ENCODE measurements at places on chromosomes 1 and 21. TPM values are rescaled to one million over a fixed set of nuclear protein-coding genes. Genes with fewer than 3 reads are reported as not detected.

Gene ARHGAP30
- 0.06 TPM for total RNA-seq

Gene PEX11B
- 16.6 TPM for total RNA-seq

Gene SUSD4
- total RNA-seq = 3.5 TPM

Gene ROR1
- 32.0 TPM for total RNA-seq

Gene CD101
- 0.28 TPM for total RNA-seq

Gene B3GALT2
- not detected for total RNA-seq

Gene NEXN
- total RNA-seq = 2.4 TPM

Gene PRAMEF33
- total RNA-seq = not detected

Gene S100A7A
- total RNA-seq = not detected

DNA sequence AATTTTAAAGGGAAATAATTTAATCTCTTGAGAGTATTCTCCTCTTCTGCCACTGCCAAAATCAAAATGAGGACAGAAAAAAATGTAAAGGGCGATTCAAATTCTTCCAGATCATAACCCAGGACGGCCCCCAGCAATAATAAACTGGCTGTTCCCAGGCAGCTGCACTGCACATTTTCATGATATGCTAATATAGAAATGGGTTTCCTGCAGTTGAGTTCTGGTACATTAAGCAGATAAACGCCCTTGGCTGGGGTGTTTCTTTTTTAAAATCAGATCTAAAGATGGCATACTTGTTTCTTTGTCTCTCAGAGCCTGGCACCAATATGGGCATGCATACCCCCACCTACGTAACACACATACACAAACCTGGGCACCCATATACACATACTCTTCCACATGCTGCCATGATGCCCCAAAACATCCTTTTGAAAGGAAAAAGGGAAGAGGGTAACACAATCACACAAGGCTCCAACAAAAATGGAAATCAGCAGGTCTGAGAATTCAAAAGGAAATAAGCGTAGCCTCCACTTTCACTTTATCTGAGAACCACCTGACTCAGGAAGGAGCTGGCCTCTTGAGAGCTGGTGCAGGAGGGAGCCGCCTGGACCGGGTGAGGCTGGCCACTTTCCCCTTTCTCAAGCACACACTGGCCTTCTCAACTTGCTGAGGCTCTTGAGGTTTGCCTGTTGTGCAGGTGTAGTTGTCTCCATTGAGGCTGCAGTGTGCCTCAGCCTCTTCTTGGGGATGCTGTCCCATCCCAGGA is 653.4 kb downstream of the KIF26B start:
- no peaks in the 10 kb centered on the region for H3K36me3 ChIP-seq
- H3K27me3 ChIP-seq = no peaks in the 10 kb centered on the region
- H3K4me3 ChIP-seq = no peak overlapping the region

DNA sequence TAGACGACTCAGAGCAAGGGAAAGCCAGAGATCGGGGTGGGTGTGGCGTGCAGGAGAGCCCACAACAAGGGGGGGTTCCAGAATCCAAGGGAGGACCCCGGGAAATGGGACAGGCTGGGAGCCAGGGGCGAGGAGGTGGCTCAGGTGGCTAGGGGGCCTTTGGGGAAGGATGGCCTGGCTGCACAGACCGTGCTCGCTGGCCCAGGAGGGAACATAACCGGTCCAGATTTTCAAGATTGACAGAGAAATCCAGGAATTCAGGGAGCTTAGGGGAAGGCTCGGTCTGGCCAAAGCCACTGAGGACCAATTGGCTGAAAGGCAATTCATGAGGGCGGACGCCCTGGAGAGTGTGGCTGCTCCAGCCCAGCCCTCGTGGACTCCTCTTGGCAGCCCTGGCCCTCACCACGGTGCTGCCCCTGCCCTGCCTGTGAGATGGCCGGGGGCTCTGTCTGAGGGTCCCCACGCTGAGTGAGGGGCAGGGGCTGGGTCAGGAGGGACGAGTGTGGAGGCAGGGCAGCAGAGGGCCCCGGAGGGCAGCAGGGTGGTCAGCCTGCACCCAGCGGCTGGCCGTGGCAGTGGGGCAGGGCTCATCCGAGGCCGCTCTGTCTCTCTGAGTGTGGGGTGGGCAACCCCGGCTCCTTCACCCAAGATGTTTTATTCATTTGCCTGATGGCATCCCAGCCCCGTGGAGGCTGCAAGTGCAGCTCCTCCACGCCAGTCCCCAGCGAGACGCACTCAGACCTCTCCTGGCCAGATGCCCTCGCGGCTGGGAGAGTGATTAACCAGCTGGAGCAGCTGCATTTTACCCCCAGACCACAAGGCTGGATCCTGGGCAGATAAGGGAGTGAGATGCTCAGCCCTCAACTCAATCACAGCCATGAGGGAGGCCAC is 5.6 kb upstream of the LRRC3 start:
- H3K27me3 ChIP-seq = peaks cover 24% of the 10 kb centered on the region
- H3K4me3 ChIP-seq = no peak overlapping the region
- no peak for DNase-seq
- no peak overlapping the region for H3K27ac ChIP-seq
- no peaks in the 10 kb centered on the region for H3K36me3 ChIP-seq

GRCh38 chr1:227912866-227913265 is 34.9 kb downstream of the WNT9A start:
- no peak for DNase-seq
- no peak overlapping the region for H3K27ac ChIP-seq
- H3K27me3 ChIP-seq = no peaks in the 10 kb centered on the region
- peaks cover 52% of the 10 kb centered on the region for H3K4me1 ChIP-seq
- H3K36me3 ChIP-seq = no peaks in the 10 kb centered on the region
- no peak overlapping the region for H3K4me3 ChIP-seq

- no peak overlapping the region for H3K4me3 ChIP-seq
- no peak overlapping the region for H3K27ac ChIP-seq
- DNase-seq = no peak
- peaks cover 6% of the 10 kb centered on the region for H3K36me3 ChIP-seq
These were observed 225.2 kb upstream of the TNR start for GRCh38 chr1:175968486-175969172.

- H3K27me3 ChIP-seq = no peaks in the 10 kb centered on the region
- H3K4me3 ChIP-seq = no peak overlapping the region
- peaks cover 12% of the 10 kb centered on the region for H3K4me1 ChIP-seq
These were observed 53.5 kb downstream of the MIGA1 start for GRCh38 chr1:77832901-77833300.

DNA sequence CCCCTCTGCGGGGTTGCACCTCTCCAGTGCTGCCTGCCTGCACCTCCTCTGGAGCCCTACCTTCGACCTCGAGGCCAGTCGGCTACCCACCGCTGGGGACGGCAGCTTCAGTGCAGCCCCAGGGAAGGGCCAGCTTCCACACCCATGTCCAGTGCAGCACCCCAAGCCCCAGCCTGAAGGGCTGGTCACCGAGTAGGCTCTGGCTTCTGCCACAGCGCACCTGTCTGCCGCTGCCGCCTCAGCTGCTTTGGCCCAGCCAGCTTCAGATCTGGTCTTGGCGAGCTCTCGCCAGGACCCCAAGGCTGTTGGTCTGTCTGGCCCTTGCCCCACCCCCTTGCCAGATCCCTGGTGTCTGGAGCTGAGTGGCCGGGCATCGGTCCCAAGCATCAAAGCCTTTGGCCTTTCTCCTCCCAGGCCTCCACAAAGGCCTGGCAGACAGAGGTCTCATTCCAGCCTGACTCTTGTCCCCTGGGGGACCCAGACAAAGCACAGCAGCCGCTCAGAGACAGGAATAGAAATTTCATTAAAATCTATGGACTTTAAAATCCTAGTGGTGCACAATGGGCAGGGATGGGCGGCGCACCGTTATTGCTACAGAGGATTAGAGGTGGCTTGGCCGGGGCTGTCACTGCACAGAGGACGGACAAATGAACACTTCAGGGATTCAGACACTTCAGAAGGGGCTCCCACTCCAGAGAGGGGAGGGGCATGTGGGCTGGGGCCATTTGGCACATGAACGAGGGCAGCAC is 4.8 kb downstream of the CCDC24 start:
- H3K4me3 ChIP-seq = no peak overlapping the region
- no peak overlapping the region for H3K27ac ChIP-seq
- H3K27me3 ChIP-seq = no peaks in the 10 kb centered on the region
- H3K36me3 ChIP-seq = no peaks in the 10 kb centered on the region
- DNase-seq = peak; percentile 36

DNA sequence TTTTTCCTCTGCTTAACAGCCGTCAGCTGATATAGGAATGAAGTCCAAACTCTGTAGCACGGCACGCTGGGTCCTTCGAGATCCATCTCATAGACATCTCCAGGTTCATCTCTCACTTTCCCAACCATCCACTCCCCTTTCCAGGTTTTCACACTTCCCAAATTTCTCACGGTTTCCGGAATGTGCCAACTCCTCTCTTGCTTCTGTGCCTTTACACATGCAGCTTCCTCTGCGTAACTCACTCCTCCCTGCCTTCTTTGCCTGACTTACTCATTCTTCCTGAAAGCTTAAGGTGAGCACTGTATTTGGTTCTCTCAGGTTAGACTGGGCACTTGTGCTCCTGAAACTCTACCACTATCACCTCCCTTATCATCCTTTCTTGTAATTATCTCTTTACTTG is 168.4 kb downstream of the PCNX2 start:
- no peaks in the 10 kb centered on the region for H3K27me3 ChIP-seq
- no peak overlapping the region for H3K4me3 ChIP-seq
- no peaks in the 10 kb centered on the region for H3K36me3 ChIP-seq
- no peaks in the 10 kb centered on the region for H3K4me1 ChIP-seq
- no peak overlapping the region for H3K27ac ChIP-seq

- no peak overlapping the region for H3K4me3 ChIP-seq
- H3K27me3 ChIP-seq = no peaks in the 10 kb centered on the region
- H3K27ac ChIP-seq = no peak overlapping the region
- H3K36me3 ChIP-seq = no peaks in the 10 kb centered on the region
- no peak for DNase-seq
- H3K4me1 ChIP-seq = peaks cover 90% of the 10 kb centered on the region
These were observed 3.5 kb downstream of the KLHDC8A start for GRCh38 chr1:205353191-205353590.

- no peak for DNase-seq
- H3K36me3 ChIP-seq = no peaks in the 10 kb centered on the region
- no peak overlapping the region for H3K4me3 ChIP-seq
These were observed 22.4 kb upstream of the RSBN1 start for GRCh38 chr1:113834716-113835115.

GRCh38 chr1:209674957-209675564 is at the start of gene G0S2:
Gene G0S2 (plus strand): TSS chr1:209675412. CDS start chr1:209675685, 273 bp downstream.
- peak; percentile 67 for DNase-seq
- H3K27ac ChIP-seq = no peak within 1 kb of the TSS
- no peaks in the 10 kb centered on the region for H3K36me3 ChIP-seq
- H3K4me3 ChIP-seq = peak within 1 kb of the TSS; percentile 52
- H3K27me3 ChIP-seq = peaks cover 80% of the 10 kb centered on the region

DNA sequence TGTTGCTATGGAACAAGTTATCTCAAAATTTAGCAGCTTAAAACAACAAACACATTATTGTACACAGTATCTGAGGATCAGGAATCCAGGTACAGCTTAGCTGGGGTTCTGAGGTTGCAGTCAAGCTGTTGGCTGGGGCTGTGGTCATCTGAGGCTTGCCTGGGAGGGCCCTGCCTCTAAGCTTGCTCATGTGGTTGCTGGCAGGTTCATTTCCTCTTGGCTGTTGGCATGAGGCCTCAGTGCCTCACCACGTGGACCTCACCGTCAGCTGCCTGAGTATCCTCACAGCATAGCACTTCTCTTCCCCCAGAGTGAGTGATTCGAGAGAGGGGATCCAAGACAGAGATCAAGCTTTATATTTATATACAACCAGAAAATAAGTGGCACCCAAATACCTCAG is 18.6 kb downstream of the NTPCR start:
- no peaks in the 10 kb centered on the region for H3K4me1 ChIP-seq
- no peak overlapping the region for H3K27ac ChIP-seq
- no peaks in the 10 kb centered on the region for H3K27me3 ChIP-seq
- peaks cover 15% of the 10 kb centered on the region for H3K36me3 ChIP-seq
- H3K4me3 ChIP-seq = no peak overlapping the region

DNA sequence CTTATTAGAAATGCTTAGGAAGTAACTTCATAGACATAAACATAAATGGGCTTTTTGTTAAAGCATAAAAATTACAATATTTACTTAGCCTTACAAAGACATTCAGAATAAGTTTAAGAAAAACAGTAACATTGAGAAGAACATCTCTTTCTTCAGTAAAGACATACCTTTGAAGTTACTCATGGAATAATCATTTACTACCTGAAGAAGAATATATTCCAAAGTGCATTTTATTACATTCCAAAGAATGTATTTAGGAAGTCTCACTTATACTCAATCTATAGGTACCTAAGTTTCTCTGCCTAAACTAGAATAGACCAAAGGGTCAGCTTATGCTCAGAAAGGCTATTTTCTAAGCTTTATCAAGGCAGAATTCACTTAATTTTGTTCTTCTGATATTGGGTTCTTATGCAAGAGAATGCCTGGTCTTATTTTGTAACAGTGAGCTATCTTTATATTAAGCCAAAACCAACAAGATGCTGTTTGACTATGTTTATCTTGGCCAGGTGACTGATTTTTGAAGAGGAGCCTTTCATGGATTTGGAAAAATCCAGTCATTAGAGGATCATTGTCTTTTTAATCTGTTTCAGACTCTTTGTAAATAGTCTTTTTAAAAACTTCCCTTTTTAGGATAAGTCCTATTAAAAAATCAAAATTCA is 110.1 kb downstream of the OLFML2B start:
- H3K36me3 ChIP-seq = no peaks in the 10 kb centered on the region
- no peak overlapping the region for H3K4me3 ChIP-seq
- H3K27ac ChIP-seq = no peak overlapping the region
- DNase-seq = no peak
- H3K27me3 ChIP-seq = no peaks in the 10 kb centered on the region
- H3K4me1 ChIP-seq = no peaks in the 10 kb centered on the region

- H3K36me3 ChIP-seq = no peaks in the 10 kb centered on the region
- no peaks in the 10 kb centered on the region for H3K27me3 ChIP-seq
- no peak overlapping the region for H3K4me3 ChIP-seq
These were observed 279.1 kb downstream of the PCP4 start for GRCh38 chr21:40146216-40146837.

GRCh38 chr1:151716771-151717631 is at the start of gene CELF3:
Gene CELF3 (minus strand): TSS chr1:151716803. CDS start chr1:151716020, 783 bp downstream.
- H3K4me1 ChIP-seq = peaks cover 32% of the 10 kb centered on the region
- H3K36me3 ChIP-seq = no peaks in the 10 kb centered on the region
- peak within 1 kb of the TSS; percentile 48 for H3K4me3 ChIP-seq
- DNase-seq = peak; percentile 83
- H3K27me3 ChIP-seq = peaks cover 49% of the 10 kb centered on the region

DNA sequence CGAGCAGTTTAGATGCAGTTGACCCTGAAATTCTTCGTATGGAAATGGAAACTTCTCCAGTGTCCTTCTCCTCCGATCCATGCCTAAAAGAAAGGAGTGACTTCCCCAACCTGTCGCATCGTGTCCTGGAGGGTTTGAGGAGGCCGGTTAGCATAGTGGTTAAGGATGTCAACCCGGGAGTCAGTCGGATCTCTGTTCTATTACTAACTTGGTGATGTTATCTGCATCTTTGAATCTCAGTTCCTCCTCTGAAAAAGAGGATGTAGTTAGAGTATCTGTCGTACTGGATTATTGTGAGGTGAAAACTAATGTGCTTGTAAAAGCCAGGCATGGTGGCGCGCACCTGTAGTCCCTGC is 684 bp downstream of the ZBTB8B start:
- no peak for DNase-seq
- peak overlapping the region; percentile 73 for H3K4me3 ChIP-seq
